ENCODE measurements at places on chromosomes 13 and 19.

DNA sequence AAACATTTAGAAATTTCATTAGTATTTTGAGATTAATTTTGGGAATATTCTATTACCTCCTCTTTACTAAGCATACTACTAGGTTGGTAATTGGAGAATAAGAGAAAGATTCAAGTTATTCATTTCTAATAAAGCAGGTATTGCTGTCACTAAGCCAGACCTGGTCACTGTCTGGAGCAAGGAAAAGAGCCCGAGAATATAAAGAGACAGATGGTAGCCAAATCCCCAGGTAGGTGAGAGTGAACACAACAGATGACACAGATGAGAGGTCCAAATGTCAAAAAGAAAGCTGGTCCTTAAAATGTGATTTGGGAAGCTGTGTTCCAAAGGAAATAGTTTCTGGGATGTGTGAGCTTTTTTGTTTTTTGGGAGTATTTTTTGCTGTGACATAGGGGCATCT, 128.6 kb downstream of the ZNF100 start:
- DNase-seq: no peak

DNA sequence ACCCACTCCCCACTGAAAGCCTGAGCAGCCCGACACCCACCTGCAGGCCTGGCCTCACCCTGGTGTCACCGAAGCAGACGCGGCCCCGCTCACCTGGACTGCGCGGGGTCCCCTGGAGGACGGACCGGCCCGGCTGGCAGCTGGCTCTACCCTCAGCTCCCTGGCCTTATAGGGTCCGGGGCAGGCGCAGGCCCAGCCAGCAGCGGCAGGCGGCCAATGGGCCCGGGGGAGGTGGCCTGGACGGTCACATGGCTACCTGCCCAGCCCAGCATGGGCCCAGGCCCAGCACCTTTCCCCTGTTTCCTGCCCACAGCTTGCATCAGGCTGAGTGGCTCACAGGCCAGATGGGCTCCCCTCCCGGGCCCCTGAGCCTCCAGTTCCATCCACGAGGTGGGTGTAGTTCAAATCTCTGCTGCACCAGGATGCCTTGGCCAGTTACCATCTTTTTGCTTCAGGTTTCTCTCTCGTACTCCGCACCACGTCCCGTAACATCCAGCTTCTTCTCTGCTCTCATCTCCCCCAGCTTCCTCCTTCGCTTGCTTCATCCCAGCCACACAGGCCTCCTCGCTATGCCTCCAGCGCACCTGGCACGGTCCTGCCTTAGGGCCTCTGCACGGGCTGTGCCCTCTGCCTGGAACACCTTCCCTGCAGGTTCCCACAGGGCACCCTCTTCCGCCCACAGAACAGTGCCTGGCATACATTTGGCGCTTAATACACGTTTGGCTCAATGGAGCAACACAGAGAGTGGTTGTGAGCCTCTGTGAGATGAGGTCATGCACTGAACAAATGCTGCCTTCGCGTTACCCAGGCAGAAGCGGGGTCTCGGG, at the start of gene PLIN4:
TSS of gene PLIN4 (minus strand) at position 142 of the 827 bp plus-strand sequence. CDS start 214 bp downstream, outside the sequence.
- DNase-seq: no peak

GRCh38 chr13:112997188-112998130, 28.4 kb downstream of the MCF2L start:
- DNase-seq: no peak

GRCh38 chr13:97855570-97856303, 97.7 kb upstream of the IPO5 start:
- DNase-seq: no peak

GRCh38 chr13:97499181-97499580, 65.2 kb downstream of the RAP2A start:
- DNase-seq: no peak

- DNase-seq: no peak
Measured at GRCh38 chr19:38004186-38004520, 97.1 kb downstream of the SIPA1L3 start.

GRCh38 chr13:61994174-61994573, 578.5 kb upstream of the PCDH20 start:
- no peak for DNase-seq

- no peak for DNase-seq
Measured at GRCh38 chr19:10467104-10467706, 36.0 kb downstream of the KEAP1 start.

DNA sequence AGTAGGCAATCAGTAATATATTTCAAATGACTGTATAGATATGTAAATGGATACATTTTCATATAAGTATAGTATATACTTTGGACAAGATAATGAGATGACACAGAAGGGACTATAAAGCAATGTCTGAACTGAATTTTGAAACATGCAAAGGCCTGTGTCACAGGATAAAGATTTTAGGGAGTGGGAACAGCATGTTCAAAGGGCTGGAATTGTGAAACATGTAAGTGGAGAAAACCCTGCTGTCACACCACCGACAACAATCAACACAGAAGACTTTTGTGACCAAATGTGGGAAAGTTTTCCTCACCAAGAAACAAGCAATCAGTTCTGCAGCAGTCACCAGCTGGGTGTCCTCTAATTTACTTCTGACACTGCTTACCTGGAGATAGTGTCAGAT, 42.9 kb downstream of the LPAR6 start:
- no peak for DNase-seq

DNA sequence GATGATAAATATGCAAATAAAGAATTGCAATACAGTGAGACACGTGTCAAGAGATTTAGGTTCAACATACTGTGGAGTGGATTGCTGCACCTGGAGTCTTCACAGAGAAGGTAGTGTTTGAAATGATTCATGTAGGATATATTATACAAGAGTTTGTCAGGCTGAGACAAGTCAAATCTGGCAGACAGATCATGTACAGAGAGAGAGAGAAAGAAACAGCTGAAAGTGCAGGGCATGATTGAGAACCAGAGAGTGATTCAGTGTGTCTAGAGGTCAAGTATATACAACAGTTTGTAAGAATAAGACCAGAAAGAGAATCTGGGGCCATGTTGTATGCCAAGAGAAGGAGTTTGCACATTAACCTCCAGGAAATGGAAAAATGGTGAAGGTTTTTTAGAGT, 2.1 kb upstream of the VWA8 start:
- DNase-seq: no peak

DNA sequence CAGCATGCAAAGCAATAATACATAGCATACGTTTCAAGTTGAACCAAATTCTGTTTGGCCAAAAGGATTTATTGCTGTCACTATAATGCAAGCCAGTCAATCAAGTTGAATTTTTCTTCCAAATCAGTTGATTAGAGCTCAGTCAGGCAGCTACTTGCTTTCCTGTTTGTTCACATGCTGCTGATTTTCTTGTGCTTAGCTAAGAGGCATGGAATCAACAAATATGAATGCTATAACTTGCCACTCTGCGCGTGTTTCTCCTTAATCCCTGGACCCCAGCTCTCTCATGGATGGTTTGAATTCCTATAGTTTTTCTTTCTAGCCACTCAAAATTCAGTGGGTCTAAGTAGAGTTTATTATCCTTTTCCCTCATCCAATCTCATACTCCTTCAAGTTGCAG, 311.3 kb downstream of the KLF5 start:
- DNase-seq: no peak
